ENCODE measurements at places on chromosomes 12 and 14.

DNA sequence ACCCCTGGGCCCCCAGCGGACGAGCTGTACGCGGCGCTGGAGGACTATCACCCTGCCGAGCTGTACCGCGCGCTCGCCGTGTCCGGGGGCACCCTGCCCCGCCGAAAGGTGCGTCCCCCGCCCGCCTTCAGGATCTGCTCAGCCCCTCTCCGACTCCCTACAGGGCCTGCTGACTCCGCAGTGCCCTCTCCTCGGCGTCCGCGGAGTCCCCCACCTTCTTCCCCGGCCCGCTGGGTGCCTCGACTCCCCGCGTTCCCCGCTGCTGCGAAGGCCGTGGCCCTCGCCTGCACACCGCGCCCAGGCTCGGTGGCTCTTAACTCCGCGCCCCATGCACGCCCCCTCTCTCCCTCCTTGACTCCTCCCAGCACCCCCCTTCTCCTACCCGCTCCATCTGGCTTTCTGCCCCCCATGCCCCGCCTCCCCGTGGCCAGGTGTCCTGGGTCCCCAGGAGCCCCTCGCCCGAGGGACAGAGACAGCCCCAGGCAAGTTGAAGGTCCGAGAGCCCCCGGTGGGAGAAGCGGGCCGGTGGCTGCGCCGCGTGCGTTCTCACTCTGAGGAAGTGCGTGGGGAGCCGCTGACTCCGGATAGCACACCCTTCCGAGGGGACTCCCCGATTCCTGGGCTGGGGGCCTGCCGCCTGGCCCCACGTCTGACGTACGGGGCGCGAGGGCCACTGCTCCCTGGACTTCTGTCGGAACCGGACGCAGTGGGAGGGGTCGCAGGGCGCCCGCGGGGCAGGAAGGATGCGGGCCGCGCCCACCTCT is 594 bp downstream of the TAMALIN start:
- DNase-seq, result no peak

DNA sequence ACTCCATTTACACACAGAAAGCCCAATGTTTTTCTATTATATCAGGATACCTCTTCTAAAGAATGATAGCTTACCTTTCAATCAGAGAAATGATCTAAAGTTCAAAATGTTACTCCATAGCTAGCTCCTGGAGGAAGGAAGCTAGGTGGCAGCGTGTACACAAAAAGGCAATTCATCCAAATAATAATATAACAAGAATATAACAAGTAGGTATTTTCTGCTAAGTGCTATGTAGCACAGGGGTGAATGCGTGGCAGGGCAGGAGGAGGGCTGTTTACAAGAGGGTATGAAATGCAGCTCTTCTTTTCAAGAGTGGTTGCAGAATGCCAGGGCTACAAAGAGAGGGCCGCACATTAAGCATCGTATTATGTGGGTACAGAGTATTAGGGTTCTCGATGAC is 663 bp upstream of the SNAPC1 start:
- DNase-seq, result no peak

DNA sequence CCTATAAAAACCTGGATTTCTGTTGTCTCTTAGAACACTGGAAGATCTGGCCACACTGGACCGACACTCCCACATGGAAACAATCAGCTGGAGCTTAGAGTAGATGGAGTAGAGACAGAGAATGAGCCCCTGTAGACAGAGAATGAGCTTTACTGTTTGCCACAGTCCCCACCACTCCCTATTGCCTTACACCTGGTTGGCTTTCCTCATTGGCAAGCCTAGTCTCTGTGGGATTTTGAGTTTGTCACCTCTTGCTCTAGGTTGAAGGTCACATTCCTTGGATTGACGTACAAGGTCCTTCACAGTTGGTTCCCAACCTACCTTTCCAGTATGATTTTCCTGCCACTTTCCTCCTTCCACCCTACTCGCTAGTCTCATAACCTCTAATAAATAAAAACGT is 2.0 kb upstream of the HCAR1 start:
- no peak for DNase-seq

- DNase-seq, result no peak
Measured at GRCh38 chr12:120873226-120873625, 30.9 kb downstream of the SPPL3 start.

GRCh38 chr14:95515596-95516552 is 576 bp downstream of the SYNE3 start:
- DNase-seq, result no peak

- DNase-seq, result no peak
Measured at GRCh38 chr14:20657216-20658211, 16.0 kb upstream of the OR6S1 start.
